Gastroesophageal sphincter (tissue), 4 donors: ENCODE measurements at places on chromosomes 7 and 10.

DNA sequence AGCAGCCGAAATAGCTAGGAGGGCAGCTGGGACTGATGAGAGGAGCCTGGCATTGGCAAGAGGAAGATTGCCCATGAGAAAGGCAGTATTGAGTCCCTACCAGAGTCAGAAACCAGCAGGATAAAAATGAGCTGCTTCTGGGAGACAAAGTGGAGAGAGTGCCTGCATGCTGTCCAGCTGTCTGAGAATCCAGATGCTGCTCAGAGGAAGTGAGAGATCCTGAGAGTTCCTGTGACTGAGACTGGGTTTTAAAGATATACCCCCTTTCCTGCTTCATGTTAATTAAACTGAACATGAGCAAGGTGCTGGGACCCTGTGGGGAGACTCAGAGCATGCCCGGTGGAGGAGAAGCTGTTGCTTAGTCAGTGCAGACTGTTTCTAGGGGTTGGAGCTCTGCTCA lies 107.5 kb downstream of the KIF20B start:
- no peak for ATAC-seq

GRCh38 chr10:35037104-35037503 lies 53.0 kb downstream of the CUL2 start:
- ATAC-seq = no peak

GRCh38 chr7:127391591-127392181 lies 822 bp downstream of the ZNF800 start:
- peak; percentile 3 for ATAC-seq

DNA sequence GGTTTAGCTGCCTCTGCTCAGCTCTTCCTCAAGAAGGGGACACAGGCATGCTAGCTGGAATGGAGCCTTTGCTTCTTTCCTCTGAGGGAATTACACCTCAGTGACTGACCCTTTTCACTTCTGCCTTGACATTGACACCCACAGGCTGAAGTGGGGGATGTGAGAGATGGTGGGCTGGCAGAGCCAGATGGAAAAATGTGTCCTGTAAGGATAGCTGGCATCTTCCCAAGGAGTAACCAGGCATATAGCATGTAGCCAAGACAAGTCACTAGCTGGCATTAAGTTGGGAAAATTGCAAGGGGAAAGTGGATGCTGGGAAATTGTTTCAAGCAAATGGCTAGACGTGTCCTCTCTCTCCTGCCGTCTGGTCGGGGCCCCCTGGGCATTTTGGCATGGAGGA lies 19.9 kb downstream of the STMP1 start:
- no peak for ATAC-seq

GRCh38 chr10:514137-514671 lies 175.3 kb downstream of the DIP2C start:
- ATAC-seq = no peak

DNA sequence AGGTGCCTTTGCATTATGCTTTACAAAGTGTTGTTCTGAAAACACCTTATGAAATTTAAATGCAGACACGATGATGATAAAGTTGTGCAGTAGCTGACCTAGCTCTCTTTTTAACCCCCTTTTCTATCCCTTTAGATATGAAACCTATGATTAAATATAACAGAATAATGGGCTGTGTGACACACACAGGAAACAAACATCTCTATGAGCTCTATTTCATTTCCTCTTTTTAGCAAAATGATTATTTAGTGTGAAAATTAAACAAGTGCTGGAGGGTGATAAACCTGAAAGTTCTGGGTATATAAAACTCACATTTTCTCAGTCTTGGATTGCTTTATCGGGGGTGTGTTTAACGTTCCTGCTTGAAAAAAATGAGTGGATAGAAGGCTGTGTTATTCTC lies 1310.5 kb upstream of the CELF2 start:
- no peak for ATAC-seq

DNA sequence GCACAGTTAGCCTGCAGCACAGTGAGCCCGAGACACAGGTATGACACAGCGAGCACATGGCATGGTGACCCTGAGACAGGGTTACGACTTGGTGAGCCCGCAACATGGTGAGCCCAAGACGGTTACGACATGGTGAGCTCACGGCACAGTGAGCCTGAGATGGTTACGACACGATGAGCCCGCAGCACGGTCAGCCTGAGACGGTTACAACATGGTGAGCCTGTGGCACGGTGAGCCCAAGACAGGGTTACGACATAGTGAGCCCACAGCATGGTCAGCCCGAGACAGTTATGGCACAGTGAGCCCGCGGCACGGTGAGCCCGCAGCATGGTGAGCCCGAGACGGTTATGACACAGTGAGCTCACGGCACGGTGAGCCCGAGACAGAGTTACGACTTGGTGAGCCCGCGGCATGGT lies 156.1 kb downstream of the MAD1L1 start:
- no peak for ATAC-seq

DNA sequence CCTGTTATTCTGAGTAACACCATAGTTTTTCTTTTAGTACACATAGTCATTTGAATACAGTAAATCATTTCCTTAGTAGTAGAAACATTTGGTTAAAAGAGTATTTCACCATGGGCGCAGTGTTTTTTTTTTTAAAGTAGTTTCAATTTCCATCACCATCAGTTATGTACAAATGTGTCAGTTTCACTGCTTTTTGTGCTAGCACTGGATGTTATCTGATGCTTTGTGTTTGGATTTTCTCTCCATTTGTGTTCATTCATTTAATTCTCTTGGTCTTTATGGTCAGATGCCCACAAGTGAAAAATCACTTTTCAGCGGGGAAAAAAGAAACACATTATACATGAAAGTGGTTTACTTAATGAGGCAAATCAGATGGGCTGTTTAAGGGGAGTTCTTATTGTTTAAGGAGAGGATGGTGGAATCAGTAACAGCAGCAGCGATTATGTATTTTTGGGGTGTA lies 16.0 kb upstream of the HK1 start:
- ATAC-seq = no peak

- no peak for ATAC-seq
Measured at GRCh38 chr7:18550574-18550973, 55.0 kb downstream of the HDAC9 start.

DNA sequence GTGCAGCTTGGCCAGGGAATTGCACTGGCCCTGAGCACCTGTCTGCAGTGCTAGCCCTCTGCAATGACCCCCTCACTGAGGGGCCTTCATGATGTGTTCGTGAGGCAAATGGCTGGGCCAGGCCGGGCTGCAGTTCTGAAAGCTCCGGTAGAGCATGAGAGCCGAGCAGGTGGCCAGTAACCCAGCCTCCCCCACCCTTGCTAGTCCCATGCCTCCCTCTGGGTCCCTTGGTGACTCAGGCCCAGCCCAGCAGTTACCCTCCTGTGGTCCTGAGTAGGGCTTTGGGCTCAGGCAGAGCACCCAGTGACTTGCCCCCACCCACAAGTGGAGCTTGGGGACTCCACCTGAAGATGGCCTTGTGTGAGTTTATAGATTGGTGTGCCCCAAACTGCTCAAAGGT lies 16.1 kb upstream of the CSGALNACT2 start:
- ATAC-seq = no peak

- ATAC-seq = no peak
Measured at GRCh38 chr10:89954787-89955566, 253.6 kb downstream of the KIF20B start.

DNA sequence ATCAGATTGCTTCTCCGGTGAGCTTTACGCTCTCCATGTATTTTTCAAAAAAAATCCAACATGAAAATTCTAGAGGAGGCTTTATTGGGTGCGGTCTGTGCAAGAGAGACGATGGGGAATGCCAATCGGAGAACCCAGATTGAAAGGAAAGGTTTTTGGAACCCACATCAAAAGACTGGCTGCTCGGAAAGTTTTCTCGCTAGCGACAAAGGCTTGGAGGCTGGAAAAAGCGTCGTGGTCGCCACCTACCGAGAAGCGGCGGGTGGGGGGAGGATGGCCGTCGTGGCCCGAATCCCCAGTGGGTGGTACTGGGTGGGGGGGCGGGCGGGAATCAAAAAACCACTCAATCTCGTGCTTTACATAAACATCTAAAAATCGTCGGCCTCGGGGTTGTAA lies 1.1 kb upstream of the GTF2I start:
- no peak for ATAC-seq

DNA sequence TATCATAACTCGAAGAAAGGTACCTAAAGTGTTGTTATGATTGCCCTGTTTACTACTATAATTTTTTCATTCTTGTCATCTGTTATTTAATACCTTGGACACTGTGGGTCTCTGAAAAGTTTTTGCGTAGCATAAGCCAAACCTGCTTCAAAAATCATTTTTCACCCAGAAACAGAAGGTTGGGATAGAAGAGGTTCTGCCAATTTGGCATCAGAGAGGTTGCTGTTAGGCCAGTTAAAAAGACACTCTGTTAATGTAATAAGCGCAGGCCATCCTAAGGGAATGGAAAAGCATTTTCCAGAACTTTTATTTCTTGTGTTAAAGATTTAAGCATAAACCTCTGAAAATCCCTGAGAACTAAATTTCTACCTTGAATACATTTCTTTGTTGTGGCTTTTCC lies 212.2 kb downstream of the BMPER start:
- ATAC-seq = no peak

DNA sequence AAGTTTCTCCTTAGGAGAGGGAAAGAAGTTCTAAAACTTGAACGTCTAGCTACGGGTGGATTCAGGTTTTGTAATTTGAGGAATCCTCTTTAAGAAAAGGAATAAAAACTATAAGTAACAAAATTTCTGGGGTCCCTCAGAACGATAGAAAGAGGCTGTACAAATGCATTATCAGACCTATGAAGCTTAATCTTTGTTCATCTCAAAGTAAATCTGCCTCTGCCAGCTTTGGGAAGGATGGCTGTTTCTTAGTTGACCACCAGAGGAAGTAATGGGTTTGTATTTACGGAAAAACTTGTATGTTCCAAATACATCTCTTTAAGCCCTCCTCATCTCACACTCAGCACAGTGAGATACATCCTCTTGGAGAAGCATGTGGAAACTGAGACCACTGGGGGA lies 864 bp downstream of the PSTK start:
- no peak for ATAC-seq

GRCh38 chr7:20596653-20597052 lies 18.8 kb upstream of the ABCB5 start:
- ATAC-seq = no peak

GRCh38 chr7:129778770-129779601 lies 167.5 kb downstream of the NRF1 start:
- ATAC-seq = no peak

GRCh38 chr7:108140671-108141070 lies 10.5 kb upstream of the LAMB4 start:
- ATAC-seq = no peak

DNA sequence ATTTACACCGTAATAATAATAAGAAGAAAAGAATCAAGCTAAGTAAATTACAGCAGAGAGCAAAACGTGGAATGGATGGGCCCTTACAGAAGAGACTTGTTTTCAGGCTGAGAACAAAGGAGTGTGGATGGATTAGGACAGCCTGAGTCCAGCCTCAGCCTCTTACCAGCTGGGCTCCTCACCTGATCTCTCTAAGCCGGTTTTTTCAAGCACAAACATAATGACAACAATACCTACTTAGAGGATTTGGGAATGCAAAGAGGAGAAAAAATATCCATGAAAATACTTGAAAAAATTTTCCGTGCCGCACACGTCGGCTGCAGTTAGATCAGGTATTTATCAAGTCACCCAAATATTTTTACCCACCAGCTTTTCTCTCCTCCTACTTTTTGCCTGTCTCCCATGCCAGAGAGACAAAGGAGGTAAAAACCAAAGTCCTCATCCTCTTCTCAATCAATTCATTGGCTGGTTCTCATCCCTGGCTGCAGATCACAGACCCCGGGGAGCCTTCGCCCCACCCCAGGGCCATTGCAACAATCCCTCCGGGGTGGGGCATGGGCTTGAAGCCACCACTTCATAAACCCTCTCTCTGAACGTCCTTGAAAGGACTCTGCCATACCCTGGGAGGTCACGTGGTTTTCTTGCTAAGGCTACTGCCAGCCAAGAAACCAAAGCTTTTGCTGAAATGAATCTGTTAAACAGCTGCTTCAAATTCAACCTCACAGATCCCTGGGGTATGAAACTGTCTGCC lies 29.7 kb upstream of the GTF2I start:
- ATAC-seq = peak; percentile 64

DNA sequence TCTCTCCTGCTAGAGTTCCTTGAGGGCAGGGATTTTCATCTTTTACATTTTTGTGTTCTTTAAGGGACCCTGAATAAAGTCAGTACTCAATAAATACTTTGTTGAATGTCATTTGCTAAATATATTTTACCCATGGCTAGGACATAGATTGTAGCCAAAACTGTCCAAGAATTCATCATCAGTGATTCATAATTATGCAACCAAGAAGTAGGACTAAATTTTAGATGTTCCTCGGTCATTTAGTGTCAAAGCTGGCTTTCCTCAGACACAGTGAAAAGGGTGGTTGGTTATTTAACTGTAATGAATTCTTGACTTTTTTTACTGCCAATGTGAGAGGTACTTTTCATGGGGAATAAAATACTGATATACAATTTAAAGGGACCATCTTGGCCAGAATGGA lies 3.3 kb downstream of the NUDT13 start:
- ATAC-seq = no peak

GRCh38 chr7:25259487-25260243 lies 31.4 kb upstream of the NPVF start:
- peak; percentile 68 for ATAC-seq

DNA sequence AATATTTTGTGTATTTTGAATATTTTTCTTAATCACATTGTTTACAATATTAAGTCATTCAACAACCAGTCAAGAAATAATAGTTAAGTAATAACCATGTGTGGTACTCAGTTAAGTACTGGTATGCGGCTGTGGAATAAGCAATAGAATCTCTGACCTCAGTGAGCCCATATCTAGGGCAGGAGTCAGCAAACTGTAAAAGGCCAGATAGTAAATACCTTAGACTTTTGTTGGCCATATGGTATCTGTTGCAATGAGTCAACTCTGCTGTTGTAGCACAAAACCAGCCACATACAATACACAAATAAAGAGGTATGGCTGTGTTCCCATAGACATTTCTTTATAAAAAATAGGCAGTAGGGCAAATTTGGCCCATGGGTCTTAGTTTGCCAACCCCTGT lies 311.6 kb upstream of the SEMA3A start:
- no peak for ATAC-seq

DNA sequence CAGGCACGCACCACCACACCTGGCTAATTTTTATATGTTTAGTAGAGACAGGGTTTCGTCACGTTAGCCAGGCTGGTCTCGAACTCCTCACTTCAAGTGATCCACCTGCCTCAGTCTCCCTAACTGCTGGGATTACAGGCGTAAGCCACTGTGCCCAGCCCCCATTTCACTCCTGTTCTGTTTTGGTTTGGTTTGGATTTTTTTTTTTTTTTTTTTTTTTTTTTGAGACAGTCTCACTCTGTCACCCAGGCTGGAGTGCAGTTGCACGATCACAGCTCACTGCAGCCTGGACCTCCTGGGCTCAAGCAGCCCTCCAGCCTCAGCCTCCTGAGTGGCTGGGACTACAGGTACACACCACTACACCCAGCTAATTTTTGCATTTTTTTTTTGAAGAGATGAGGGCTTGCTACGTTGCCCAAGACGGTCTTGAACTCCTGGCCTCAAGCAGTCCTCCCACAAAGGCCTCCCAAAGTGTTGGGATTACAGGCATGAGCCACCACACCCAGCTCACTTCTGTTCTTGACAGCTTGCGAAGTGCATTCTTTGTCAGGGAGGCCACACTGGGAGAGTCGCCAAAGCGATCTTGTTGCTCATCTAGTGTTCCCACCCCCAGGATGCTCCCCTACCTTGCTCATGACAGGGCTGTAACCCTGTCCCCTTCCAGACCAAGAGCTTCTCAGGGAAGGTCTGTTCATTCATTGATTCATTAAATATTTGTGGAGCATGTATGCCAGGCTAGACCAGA lies 229.1 kb downstream of the CUX1 start:
- ATAC-seq = no peak
